ENCODE measurements at places on chromosomes 7 and 10. TPM values are rescaled to one million over a fixed set of nuclear protein-coding genes. Genes with fewer than 3 reads are reported as not detected.

DNA sequence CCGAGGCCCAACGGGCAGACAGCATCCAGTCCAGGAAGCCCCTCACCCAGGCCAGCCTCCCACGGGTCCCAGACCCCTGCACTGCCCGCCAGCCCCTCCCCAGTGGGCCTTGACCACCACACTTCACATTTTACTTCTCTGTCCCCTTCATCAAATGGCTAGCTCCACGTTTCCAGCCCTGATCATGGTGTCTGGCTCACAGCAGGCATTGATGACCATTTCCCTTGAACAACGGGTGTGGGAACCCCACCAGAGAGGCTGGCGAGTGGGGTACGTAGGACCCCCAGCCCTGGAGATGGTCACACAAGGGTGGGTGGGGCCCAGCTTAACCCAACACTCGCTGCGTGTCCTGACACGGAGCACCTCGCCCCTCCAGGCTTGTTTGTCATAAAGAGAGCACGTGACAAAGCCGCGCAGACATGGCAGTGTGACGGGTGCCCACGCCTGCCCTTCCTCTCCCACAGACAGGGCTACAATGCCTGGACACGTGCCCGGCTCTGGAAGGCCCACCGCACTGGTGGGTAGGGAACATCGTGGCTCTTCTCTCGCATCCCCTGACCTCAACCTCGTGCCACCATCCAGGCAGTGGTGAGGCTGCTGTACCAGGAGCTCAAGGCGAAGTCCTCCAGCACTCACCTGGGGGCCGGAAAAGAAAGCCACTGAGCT lies 267.7 kb downstream of the MAD1L1 start:
- DNase-seq = no peak

GRCh38 chr10:80281784-80282765 lies 7.4 kb downstream of the MAT1A start:
- no peak for DNase-seq

DNA sequence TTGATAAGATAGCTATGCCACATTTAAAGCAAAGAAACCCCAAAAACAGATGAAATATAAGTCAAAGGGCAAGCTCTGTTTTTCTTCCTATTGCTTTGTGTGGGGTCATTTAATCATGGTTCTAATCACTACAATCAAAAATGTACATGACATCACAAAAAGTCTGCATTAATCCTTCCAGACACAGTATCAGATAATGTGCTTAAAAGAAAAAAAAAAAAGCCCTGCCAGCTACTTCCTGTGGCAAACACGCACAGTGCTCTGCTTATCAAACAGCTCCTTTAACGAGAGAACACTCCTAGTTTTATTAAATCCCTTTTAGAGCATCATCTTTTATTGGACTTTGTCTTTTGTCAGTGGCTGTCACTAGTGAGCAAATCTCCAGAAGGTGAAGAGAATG lies 1005.8 kb downstream of the GATA3 start:
- DNase-seq = no peak

GRCh38 chr10:114061789-114062188 lies 18.1 kb downstream of the ADRB1 start:
- no peak for DNase-seq

- no peak for DNase-seq
Measured at GRCh38 chr7:80721883-80722615, 83.6 kb downstream of the CD36 start.

DNA sequence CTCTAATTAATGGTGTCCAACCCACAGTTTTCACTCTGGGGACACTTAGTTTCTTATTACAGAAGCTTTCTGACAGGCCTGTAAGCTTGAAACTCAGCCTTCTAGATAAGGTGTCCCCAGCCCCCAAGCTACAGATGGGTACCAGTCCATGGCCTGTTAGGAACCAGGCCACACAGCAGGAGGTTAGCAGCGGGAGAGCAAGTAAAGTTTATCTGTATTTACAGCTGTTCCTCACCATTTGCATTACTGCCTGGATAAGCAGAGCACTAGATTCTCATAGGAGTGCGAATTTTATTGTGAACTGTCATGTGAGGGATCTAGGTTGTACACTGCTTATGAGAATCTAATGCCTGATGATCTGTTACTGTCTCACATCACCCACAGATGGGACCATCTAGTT lies 93.7 kb downstream of the TMEM26 start:
- DNase-seq = no peak

- DNase-seq = no peak
Measured at GRCh38 chr10:129442866-129443265, 24.2 kb upstream of the MGMT start.

DNA sequence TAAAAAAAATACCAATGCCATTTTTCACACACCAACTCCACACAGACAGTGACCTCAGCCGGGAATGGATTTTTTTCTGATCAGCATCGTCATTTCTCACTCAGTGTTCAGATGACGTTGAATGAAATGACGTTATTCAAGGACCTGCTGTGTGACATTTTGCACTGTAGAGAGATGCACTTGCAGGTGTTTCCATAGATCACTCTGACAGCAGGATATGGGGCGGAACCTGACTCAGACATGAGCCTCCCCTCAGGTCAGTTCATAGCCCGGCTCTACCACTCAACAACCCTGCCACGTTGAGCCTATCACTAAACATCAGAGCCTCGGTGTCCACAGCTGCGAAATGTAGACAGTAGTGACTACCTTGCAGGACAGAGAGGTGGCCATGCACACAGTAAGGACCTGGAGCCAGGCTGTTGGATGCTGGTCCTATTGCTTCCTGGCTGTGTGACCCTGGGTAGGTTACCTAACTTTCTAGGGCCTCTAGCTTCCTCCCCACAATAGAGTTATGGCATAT lies 41.4 kb upstream of the ANTXRL start:
- no peak for DNase-seq

- DNase-seq = no peak
Measured at GRCh38 chr10:132538031-132538789, 623 bp downstream of the INPP5A start.

DNA sequence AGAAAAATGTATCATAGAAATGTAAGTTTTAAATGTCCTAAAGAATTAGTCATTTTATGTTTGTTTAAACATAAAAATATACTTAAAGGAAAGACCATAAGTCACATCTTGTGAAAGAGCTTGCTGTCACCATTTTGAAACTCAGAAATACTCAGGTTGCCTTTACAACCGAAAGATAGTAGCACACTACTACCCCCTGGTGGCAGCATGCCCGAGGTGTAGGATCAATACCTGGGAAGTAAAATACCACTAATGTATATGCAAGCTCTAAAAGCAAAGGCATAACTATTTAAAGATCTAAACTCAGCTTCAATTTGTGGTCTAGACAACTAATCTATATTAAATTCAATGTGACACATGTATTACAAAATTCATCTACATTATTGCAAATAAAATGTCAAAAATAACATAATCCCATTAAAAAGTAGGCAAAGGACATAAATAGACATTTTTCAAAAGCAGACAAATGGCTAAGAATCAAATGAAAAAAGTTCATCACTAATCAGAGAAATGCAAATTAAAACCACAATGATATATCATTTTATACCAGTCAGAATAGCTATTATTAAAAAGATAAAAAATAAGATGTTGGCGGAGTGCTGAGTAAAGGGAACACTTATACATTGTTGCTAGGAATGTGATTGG lies 47.7 kb upstream of the FGL2 start:
- DNase-seq = no peak

GRCh38 chr7:41700044-41700471 lies 2.8 kb downstream of the INHBA start:
- no peak for DNase-seq

DNA sequence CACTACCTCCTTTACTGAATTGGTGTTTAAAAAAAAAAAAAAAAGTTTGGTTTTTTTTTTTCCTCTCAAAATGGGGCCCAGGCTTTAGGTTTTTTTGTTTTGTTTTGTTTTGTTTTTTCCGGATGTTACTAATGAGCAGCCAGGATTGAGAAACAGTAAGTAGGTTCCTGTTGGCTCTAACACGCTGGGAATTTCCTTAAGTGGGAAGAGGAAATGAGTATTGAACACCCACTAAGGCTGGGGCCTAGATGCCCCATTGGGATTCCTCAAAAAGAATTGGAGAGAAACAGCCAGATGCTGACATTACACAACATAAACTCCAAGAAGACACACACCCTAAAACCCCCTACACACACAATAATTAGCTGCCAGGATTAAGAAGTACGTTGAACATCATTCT lies 102.2 kb upstream of the NANOS1 start:
- DNase-seq = no peak

DYNC1I1 gene
- polyA plus RNA-seq = 0.11 TPM

MBL2 gene
- not detected for polyA plus RNA-seq

CALML3 gene
- not detected for polyA plus RNA-seq

ZNF716 gene
- polyA plus RNA-seq = not detected

DYDC2 gene
- not detected for polyA plus RNA-seq

FAM221A gene
- polyA plus RNA-seq = 1.1 TPM

GAD2 gene
- not detected for polyA plus RNA-seq

Data from BJ (cell line).